ENCODE measurements at places on chromosomes 5 and 9. TPM values are rescaled to one million over a fixed set of nuclear protein-coding genes. Genes with fewer than 3 reads are reported as not detected.
A peak's percentile ranks its signal among the peaks of the same experiment; 100 is the strongest.

- DNase-seq: no peak
These were observed 250.6 kb upstream of the MAP3K1 start for GRCh38 chr5:56564541-56565282.

- DNase-seq: no peak
These were observed 9.9 kb downstream of the TEK start for GRCh38 chr9:27118916-27119315.

- no peak for DNase-seq
These were observed 63.7 kb upstream of the ZNF622 start for GRCh38 chr5:16529306-16529705.

PCDHGA10 gene
- polyA plus RNA-seq: 0.56 TPM

- DNase-seq: no peak
These were observed 144.8 kb upstream of the SLC12A2 start for GRCh38 chr5:127938746-127939145.

FCHSD1 gene
- polyA plus RNA-seq: 1.3 TPM

NR4A3 gene
- 11.0 TPM for polyA plus RNA-seq

FBP2 gene
- 18.9 TPM for polyA plus RNA-seq

- no peak for DNase-seq
These were observed 34.0 kb upstream of the FLT4 start for GRCh38 chr5:180683220-180683922.

- DNase-seq: no peak
These were observed 14.6 kb downstream of the HK3 start for GRCh38 chr5:176884571-176884890.

- no peak for DNase-seq
These were observed 365.1 kb downstream of the ENC1 start for GRCh38 chr5:74275171-74275992.

GRCh38 chr5:68730220-68730978 lies 363.4 kb upstream of the SLC30A5 start:
- no peak for DNase-seq

- DNase-seq: no peak
These were observed 37.9 kb downstream of the AHRR start for GRCh38 chr5:359301-359897.

DNA sequence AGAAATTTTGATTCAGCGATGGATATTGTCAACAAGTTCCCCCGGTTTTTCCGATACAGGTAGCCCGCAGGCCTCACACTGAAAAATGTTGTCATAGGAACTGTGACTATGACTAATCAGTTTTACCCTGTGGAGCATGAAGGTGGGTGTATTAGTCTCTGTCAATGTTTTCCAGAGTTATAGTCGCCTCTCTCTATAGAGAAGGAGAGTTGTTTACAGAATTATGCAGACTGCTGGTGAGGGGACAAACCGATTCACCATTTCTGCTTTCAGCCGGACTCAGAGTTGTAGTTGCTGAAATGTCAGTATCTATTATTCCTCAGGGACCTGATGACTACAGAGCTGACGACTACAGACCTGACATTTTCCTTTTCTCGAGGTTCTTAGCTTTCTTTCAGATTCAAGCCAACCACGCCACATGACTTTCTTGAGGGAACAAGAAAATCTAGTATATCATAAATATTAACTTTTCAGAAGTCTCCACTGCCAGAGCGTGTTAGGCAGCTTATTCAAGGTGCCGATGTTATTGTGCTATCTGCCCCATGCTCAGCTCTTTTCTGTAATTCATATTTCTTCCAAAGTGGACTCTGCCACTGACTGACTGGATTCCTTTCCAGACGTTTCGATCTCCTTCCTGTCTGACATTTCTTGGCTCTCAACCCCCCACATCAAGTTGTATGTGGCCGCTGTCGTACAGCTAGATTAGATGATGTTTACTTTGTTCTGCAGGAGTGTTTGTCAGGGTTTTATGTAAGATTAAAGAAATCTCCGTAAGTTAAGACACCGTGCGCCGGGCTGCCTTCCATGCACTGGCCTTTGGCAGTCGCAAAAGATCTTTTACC lies 178.1 kb downstream of the FGF1 start:
- no peak for DNase-seq

DNA sequence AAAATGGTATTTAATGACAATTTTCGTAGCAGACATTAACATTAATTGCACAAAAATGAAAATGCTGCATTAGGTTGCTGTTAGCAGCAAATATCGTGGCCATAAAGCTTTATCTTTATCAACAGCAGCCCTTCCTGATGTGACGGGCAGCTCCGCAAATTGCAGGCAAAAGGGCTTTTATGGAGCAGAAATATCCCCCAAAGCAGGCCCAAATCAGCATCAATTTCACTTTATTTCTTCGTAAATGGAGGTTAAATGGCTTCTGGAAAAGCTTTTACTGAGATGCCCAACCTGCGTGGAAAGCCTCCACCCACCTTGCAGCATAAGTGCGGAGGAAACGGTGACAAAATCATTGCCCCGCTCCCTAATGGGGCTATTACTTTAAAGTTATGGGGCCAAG lies 77.9 kb upstream of the BARHL1 start:
- DNase-seq: no peak

NTNG2 gene
- 0.03 TPM for polyA plus RNA-seq

HAVCR2 gene
- polyA plus RNA-seq: 1.4 TPM

PCDHB9 gene
- 0.09 TPM for polyA plus RNA-seq

- DNase-seq: no peak
These were observed 29.3 kb downstream of the TLR4 start for GRCh38 chr9:117733465-117733864.

CCDC192 gene
- polyA plus RNA-seq: 0.19 TPM

GRCh38 chr5:2188137-2188536 lies 305.4 kb upstream of the IRX4 start:
- DNase-seq: no peak

- no peak for DNase-seq
These were observed 44.0 kb downstream of the NNT start for GRCh38 chr5:43646992-43647391.

ALDH1A1 gene
- 7.0 TPM for polyA plus RNA-seq

DNA sequence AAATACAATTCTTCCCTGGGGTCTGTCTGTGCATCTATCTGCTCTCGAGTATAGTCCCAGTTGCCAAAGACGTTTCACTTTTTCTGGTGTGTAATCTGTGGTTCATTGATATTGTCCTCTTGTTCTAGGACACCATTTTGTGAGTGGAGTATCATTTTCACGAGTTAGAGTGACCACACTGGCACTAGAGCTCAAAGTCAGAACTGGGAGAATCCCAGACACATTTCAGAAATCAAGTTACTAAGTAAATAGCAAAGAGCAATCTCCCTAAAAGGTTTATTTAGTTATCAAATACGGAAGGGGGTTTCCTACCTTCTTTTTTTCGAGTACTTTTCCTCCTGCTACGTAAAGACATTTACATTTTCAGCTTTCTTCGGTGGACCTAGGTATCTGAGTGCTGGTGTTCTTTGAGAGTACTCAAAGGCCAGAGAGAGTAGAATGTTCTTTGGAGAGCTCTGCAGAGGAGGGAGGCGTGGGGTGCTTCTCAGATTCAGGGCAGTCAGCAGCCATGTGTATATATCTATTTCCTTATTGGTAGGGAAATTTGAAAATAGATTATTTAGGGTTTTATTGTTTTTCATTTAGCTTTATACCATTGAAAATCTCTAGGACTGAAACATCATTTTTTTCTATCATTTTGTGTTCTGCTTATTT lies 8.9 kb upstream of the HSPA9 start:
- DNase-seq: no peak

DNA sequence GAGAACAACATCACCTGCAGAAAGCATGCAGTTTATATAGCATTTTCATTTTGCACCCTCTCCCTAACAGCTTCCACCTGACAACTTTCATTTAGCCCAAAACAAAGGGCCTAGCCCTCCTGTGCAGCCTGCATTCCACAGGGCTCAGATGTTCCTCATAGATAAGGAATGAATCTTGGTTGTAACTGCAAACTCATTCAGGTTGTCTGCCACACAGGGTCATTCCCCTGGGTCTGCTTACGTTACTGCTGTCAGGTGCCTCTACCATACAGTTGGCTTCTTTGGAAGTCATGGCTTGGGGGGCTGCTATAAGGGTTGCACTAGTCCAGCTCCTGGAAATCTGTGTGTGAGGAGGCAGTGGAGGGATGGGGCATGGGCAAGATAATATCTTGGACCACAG lies 2.7 kb upstream of the DCP2 start:
- DNase-seq: no peak

GRCh38 chr5:146633323-146633764 lies 117.4 kb upstream of the GPR151 start:
- DNase-seq: no peak

GRCh38 chr5:10329820-10330481 lies 22.2 kb upstream of the CMBL start:
- DNase-seq: peak; percentile 70

PCDHB2 gene
- polyA plus RNA-seq: 0.31 TPM

All from psoas muscle (tissue), 8 donors.